ENCODE measurements at places on chromosomes 4 and X. TPM values are rescaled to one million over a fixed set of nuclear protein-coding genes. Genes with fewer than 3 reads are reported as not detected.

Gene REPS2
- total RNA-seq, result 2.0 TPM

Gene BEX5
- 0.92 TPM for total RNA-seq

Gene JADE1
- total RNA-seq, result 6.7 TPM

Gene TSPAN7
- total RNA-seq, result 0.28 TPM

Gene APLN
- total RNA-seq, result 8.2 TPM

DNA sequence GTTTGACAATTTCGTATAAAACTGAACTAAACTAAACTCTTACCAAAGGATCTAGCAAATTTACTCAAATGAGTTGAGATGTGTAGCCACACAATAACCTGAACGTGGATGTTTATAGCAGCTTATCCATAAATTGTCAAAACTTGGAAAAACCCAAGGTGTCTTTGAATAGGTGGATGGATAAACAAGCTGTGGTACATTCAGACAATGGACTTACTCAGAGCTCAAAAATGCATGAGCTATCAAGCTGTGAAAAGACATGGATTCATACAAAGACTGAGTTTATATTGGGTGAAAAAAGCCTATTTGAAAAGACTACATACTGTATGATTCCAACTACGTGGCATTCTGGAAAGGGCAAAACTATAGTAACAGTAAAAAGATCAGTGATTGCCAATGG lies 69.5 kb downstream of the LARP1B start:
- peak; percentile 61 for DNase-seq

DNA sequence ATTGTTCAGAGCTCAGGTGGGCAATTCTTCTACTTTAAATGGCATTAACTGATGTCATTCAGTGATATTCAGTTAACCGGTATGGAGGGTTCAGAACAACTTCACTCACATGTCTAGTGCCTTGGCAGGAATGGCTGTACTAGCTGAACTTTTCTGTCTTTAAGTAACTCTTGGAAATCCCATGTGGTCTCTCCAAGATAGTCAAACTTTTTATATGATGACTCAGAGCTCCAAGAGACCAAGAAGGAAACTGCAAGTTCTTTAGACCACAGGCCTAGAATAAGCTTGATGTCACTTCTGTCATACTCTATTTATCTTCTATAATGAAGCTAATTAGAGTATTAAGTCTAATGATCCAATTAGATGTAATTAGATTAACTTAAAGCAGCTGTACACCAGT lies 24.9 kb downstream of the LHFPL1 start:
- no peak for DNase-seq

DNA sequence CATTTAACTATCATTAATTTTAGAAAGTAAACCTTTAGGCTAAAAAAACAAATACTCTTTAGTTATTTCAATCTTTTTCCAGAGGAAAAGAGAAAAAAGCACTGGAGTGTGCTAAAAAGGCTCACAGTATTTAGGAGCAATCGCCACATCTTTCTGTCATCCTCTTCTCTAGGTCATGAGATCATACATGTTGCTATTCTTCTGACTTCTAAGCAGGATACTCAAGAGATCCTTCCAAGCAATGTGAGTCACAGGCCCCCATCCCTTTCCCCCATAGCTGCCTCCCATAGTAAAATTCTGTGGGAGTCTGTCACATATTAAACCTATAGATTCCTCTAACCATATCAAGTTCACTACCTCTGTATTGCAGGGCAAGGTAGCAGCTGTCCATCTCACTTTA lies 7.7 kb downstream of the EDNRA start:
- no peak for DNase-seq

DNA sequence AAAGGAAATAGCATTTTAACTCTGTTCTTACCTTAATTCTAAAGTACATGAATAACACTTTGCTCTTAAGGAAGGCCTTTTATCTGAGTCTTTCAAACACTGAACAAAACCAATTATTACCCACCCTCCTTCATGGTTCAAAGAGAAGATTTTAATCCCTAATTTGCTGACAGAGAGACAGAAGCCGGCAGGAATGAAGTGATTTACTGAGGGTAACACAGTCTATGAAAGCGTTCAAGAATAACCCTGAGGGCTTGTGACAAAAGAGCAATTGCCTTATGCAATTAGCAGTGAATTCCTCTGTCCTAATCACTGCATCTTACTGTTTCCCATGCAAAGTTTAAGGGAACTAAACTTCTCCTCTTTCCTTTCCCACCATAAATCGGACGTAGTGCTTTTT lies 144.1 kb downstream of the PACRGL start:
- DNase-seq, result no peak

DNA sequence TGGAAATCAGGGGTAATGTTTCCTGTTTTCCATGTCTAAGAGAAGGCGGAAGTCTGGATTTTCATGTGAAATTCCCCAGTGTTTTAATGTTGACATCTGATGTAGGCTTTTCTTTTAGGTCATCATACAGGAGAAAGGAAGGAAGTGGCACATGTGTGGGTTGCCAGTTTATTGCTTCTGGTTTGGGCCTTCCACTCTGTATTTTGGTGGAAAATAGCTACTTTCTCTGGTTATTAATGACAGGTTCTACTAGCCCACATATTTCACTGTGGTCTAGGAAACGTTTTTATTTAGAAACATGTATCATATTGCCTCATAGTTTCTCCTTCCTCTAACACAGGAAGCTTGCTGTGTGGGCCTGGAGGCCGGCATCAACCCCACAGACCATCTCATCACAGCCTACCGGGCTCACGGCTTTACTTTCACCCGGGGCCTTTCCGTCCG lies 7.2 kb downstream of the PDHA1 start:
- DNase-seq, result no peak

GRCh38 chrX:54288968-54289367 lies 68.9 kb downstream of the WNK3 start:
- DNase-seq, result no peak

DNA sequence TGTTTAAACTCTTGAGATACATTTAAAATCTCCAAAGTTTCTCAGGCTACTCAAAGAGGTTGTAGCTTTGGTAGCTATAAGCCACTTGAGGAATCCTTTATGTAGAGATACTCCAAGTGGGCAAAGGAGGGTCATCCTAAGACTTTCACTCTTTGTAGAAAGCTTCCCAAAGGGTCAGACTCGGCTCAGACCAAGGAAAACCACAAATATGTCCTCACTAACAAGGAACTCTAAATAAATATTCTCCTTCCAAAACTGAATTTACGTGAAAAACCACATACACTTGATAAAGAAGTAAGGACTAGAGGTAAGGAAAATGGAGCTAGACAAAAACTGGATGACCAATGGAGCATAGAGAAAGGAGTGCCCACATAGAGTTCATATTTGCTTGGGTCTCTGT lies 41.7 kb upstream of the DDX60 start:
- DNase-seq, result no peak

- DNase-seq, result no peak
Observed at GRCh38 chr4:6478546-6479220, 6.3 kb upstream of the PPP2R2C start.

GRCh38 chr4:177596035-177596434 lies 153.8 kb upstream of the AGA start:
- DNase-seq, result peak; percentile 47

GRCh38 chr4:152947311-152947710 lies 11.2 kb downstream of the FHDC1 start:
- DNase-seq, result no peak

Data from foreskin keratinocyte (primary cell).